C1 segment of cervical spinal cord (tissue), 14 donors: ENCODE measurements at places on chromosomes 11 and 22.

- peak; percentile 86 for DNase-seq
Observed at GRCh38 chr11:69540118-69541000, 58.9 kb downstream of the LINC01488 start.

DNA sequence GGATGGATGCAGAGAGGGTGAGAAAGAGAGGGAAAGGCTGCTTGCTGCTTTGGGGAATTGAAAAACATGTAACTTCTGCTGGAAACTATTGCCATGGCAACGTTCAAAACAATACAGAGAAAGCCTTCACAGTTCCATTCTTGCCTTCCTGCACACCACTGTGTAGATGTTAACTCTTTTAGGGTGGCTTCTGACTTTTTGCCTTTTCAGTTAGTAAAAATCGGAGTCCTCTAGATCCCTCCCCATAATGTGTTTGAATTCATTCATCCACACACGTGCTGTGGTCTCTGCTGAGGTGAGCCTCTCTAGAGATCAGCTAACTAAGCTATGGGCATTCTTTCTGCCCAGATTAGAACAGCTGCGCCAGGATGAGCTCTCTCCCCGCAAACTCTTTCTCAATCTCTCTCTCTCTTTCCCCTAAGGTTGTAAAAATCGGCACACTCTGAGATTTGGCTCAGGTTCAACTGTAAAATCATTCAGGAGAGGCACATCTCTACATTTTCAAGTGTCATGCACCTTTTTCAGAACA lies 1178.3 kb downstream of the LRRC4C start:
- DNase-seq = peak; percentile 63

GRCh38 chr22:47218671-47219070 lies 456.2 kb downstream of the TBC1D22A start:
- no peak for DNase-seq

DNA sequence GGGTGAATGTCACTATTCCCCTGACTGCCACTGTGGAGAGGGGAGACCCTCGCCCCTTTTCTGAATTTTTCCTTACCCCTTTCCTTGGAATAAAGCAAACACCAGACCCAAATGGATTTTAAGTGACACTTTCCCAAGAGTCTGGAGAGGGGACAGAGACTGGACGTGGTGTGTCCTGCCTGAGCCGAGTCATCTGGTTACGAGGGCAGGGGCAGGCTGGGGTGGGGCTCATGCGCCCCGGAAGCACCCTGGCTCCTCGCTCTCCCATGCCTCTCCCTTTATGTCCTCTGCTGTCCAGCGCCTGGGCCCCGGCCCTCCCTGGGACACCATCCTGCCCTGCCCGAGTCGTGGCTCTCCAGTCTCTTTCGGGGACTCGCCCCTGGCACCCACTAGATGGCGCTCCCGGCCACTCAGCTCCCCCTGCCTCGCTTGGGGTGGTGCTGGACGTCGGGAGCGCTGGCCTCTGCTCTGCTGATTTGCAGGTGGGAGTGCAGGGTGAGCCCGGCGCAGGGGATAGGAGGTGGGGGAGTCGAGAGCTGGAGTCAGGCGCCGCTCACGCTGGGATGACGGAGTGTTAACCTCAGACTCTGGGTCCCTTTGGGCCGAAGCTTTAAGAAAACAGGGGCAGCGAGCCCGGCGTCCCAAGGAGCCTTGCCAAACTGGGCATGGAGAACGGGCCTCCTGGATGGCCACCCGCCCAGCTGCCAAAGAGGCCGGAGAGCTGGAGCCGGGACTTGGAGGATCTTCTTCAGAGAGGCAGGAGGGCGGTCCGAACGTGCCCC lies 89.8 kb downstream of the RPS6KA4 start:
- peak; percentile 78 for DNase-seq

- DNase-seq = no peak
Observed at GRCh38 chr22:27835446-27835845, 33.9 kb upstream of the MN1 start.

GRCh38 chr22:43643387-43643786 lies 168.7 kb downstream of the EFCAB6 start:
- peak; percentile 10 for DNase-seq

DNA sequence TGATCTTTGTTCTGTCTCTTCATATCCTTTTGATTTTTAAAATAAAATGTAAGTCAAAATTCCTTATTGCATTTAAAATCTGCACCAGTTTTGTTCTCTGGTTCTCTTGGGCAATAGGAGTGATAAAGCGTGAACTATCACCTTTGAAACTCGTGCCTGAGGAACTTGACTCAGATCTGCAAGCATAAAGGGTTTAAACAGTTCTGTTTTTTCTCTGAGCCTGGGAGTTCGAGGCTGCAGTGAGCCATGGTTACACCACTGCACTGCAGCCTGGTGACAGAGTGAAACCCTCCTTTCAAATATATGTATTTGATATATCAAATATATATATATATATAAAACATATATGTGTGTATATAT lies 38.9 kb upstream of the CLMP start:
- DNase-seq = no peak

GRCh38 chr11:96028746-96029145 lies 104.8 kb upstream of the MTMR2 start:
- DNase-seq = no peak

DNA sequence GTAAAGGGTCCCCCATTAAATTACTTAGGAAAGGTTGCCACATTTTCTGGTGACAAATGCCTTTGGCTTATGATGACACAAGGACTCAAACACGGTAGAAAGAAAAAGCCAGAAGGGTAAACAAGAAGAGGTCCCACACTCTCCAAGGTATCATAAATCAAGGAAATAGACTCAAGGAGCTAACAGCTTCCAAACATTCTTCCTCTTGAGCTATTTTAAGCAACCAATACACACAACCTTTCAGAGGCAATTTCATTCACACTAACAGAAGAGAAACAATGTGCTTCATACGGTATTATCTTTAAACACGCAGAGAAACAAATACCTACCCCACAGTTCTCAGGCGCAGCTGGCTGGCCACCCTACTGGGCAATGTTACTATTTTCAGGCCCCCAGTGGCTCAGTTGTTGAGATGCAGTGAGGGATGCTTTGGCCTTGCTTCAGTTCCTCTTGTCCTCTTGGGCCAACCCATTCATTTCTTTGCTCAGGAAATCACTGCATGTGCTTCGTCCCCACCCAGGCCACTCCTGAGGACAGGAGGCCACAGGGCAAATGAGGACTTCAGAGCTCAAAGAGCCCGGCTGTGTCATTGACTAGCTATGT lies 15.8 kb downstream of the ABTB2 start:
- DNase-seq = no peak

DNA sequence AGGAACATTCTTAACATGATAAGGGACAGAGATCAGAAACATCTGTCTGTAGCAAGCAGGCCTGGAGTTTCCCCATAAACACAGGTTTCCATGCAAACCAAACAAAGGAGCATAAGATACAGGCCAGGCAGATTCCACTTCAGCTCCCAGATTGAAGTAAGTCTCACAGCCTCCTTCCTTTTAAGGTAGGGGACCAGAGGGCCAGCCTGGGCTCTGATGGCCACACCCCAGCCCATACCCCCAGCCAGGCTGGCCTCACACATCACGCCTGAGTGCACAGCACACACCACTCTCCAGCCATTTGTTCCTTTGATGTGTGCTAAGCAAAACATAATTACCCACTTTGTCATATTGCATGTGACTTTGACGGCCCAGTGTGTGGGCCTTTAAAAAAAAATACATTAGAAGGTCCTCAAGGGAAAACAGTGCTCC lies 518.7 kb downstream of the NTM start:
- no peak for DNase-seq

DNA sequence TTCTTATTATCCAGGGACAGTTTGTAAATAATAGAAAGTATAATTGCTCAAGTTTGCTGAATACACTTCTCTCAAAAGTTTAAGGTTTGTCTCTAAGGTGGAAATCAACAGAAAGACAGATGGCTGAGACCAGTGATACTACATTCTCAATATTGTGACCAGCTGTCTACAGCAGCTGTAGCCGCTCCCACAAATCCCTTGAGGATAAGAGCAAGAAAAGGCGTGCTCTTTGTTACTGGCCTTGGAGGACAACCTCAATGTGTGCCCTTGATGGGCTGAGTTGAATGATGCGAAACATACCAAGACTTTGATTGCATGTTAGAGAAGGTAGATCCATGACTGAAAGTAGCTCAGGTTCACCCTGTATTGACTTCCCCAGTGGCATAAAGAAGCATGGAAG lies 6.1 kb downstream of the OR6M1 start:
- DNase-seq = no peak

DNA sequence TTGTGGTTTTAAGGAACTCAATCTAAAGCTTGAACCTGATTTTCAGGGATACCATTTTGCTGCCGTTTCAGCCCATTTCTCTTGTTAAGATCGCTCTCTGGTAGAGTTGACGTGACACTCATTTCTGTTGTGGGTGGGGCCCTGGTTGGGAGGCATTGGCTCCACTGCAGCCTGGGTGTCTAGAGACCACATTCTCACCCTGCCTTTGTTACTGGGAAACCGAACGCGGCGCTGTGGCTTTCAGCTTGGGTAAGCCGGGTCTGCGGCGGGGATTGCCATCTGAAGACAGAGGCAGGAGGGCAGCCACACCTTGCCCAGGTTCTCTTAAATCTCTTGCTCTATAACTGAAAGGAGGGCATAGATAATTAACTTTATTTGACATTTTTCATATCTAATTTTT lies 3.2 kb downstream of the EHF start:
- DNase-seq = no peak

DNA sequence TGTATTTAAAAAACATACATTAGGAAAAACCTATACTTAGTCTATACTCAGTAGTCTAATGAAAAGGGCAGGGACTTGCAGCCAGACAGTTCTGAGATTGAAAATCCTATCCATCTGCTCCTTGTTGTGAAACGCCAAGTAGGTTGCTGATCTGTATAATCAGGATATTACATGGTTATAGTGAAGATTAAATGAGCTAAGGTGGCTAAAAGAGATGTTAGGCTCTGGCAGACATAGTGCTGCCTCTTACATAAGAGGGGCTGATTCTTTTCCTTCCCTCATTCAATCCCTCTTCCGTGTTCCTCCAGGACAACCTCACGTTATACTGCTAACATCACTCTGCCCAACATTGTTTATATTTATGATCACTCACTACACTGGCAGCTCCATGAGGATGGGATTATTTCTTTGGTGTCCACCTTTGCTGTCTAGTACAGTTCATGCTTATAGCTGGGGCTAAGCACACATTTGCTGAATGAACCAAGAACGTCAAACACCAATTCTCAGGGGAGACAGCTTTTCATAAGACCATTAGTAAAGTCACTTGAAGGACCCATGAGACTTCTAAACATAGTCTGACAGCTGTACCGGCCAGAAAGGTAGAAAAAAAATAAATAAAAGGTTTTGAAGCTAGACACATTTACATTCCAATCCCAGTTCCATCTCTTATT lies 46.3 kb downstream of the GAB2 start:
- no peak for DNase-seq

DNA sequence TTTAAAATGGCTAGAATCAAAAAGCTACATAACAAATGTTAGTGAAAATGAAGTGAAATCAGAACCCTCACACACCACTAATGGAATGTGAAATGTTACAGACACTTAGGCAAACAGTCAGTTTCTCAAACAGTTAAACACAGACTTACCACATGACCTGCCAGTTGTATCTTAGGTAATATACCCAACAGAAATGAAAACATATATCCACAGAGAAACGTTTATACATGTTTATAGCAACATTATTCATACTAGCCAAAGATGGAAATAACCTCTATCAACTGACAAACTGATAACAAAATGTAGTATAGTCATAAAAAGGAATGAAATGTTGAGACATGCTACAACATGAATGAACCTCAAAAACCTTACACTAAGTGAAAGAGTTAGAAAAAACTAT lies 131.5 kb upstream of the TRPC6 start:
- no peak for DNase-seq

- DNase-seq = peak; percentile 67
Observed at GRCh38 chr11:67252831-67253239, 13.4 kb upstream of the GRK2 start.

DNA sequence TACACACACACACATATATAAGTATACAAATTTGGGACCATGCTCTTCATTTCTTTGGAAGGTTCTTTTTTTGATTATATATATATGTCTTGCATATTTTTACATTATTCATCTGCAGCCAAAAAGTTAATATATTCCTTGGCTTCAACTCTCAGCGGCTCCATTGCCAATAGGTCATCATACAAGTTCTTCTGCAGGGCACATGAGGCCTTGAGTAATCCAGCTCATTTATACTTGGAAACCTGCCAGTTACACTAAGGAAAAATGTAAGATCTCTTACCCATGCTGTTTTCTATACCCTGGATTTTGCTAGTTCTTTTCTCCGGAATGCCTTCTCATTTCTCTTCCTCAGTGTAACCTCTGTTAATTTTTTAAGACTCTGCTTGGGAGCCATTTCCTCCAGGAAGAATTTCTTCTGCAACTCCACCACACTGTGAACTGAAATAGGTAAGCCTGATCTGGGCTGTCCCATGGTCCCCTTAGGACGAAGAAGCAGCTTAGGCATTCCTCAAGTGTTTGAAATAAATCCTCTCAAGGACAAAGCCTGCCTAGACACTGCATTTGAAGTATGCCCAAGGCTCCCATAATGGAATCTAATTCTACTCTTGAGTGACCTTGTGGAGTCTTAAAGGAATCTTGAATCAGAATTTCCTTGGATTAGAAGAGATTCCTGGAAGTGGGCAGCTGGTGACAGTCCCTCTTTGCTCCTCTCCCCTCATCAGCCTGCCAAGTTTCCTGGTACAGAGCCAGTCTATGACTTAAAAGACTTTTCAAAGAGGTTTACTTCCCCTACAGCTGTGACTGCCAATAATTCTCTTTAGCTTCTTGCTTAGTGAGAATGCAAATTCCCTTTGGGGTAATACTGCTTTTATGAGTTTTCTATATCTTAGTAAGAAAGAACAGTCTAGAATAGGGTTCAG lies 182.8 kb downstream of the C11orf87 start:
- DNase-seq = no peak

DNA sequence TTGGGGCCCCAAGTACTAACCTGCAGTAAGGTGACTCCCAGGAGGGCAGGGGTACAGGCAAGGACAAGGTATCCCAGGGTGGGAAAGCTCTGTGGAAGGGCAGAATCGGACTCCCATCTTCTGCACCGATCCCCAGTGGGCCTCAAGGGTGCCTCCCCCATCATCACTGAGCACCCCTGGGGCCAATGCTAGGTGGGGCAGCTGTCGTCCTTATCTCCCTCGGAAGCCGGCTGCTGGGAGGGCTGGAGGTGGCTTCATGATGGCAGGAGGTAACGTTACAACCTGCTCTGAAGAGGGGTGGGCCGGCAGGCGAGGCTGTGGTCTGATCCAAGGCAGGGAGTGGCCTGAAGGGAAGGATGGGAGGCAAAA lies 87.6 kb upstream of the LINC01488 start:
- no peak for DNase-seq

DNA sequence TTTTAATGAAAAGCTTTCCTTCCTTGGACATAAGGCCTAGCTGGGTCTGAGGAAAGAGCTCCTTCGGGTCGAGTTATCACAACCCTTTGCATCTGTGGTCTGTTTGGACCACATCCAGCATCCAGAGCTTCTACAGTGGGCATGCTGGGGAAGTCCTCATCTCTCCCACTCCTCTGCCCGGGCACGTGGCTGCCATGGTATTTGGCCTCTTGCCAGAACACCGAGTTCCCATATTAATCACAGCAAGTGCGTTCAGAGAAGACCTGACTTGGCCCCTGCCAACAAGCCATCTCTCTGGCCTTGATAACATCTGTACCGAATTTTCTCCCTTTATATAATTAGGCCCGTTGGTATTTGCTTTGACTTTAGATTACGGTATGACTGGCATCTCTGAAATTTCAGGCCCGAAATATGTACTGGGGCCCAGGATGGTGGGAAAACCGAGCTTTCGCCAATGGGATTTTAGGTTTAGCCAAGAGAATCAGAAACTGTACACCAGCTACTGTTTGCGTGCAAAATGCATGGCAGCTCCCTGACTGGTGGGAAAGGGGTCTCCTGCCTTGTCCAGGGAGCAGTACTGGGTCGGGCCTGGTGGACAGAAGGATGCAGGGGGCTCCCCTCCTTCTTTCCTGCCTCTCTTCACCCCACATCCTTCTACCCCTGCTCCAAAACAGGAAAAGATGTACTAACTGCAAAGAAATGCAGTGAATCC lies 90.0 kb downstream of the MICAL2 start:
- no peak for DNase-seq
